ENCODE measurements at places on chromosomes 1 and 21. TPM values are rescaled to one million over a fixed set of nuclear protein-coding genes. Genes with fewer than 3 reads are reported as not detected.

GRCh38 chr1:93692451-93692861 is 10.8 kb upstream of the BCAR3 start:
- peak; percentile 39 for DNase-seq

- DNase-seq: no peak
Measured at GRCh38 chr1:176950736-176951324, 213.7 kb downstream of the ASTN1 start.

Gene IFI16
- 55.9 TPM for total RNA-seq

Gene WNT3A
- not detected for total RNA-seq

Measured in RPMI7951 (cell line).